ENCODE measurements at places on chromosomes 16 and 17.

GRCh38 chr17:22516861-22517636, 824.7 kb downstream of the KCNJ18 start:
- DNase-seq: no peak

GRCh38 chr16:55171241-55171640, 152.8 kb upstream of the IRX6 start:
- no peak for DNase-seq

DNA sequence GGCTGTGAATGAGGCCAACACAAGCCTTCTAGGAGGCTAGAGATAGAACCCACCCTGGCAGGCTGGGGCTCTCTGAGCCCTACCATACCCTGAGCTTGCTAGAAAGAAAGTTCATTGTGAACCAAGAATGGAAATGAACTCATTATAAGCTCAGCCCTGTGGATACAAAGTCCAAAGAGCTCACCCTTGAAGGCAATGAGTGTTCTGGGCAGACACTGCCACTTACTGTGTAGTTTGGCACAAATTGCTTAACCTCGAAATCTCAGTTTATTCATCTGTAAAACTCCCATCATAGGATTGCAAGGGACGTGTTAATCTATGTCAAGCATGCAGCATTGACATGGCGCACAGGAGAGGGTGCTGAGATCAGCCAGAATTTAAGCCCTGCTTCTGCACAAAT, 5.5 kb downstream of the KDM8 start:
- no peak for DNase-seq

DNA sequence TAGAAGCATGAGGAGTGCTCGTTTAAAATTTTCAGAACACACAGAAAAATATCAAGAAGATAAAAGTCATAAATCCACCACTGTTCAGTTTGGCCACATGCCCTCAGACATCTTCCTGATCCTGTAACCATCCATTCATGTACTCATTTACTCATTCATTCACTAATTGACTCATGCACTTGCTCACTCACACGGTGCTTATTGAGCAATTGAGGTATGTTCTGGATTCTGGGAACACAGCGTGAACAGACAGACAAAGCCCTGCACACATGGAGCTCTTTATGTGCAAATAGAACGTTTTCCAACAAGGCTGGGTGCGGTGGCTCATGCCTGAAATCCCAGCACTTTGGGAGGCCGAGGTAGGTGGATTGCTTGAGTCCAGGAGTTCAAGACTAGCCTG, 10.2 kb upstream of the NATD1 start:
- DNase-seq: no peak

GRCh38 chr16:24626256-24626655, 86.9 kb downstream of the RBBP6 start:
- no peak for DNase-seq

GRCh38 chr16:1772362-1772907, at the start of gene EME2:
EME2 (plus strand) TSS chr16:1772810; CDS start chr16:1773228, 418 bp downstream.
- DNase-seq: no peak

- no peak for DNase-seq
These were observed 69.6 kb upstream of the GAS7 start for GRCh38 chr17:10268005-10268404.

GRCh38 chr17:63930951-63931575, 1.1 kb downstream of the CD79B start:
- no peak for DNase-seq

DNA sequence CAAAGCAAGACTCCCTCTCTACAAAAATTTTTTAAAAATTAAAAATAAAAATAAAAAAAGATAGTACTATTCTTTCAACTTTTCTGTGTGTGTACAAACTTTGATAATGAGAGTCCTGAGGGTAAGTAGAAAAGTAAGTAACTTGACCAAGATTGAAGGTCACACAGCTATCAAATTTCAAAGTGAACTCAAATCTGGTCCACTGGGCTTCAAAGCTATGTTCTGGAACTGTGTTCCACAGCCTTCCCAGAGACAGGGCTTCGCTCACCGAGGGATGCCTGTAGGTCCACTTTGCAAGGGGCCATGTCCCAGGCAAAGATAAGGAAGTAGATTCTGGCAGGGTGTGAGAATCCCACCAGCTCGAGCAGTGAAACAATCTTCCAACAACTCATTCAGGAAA, 56.3 kb upstream of the TNRC6A start:
- DNase-seq: no peak

DNA sequence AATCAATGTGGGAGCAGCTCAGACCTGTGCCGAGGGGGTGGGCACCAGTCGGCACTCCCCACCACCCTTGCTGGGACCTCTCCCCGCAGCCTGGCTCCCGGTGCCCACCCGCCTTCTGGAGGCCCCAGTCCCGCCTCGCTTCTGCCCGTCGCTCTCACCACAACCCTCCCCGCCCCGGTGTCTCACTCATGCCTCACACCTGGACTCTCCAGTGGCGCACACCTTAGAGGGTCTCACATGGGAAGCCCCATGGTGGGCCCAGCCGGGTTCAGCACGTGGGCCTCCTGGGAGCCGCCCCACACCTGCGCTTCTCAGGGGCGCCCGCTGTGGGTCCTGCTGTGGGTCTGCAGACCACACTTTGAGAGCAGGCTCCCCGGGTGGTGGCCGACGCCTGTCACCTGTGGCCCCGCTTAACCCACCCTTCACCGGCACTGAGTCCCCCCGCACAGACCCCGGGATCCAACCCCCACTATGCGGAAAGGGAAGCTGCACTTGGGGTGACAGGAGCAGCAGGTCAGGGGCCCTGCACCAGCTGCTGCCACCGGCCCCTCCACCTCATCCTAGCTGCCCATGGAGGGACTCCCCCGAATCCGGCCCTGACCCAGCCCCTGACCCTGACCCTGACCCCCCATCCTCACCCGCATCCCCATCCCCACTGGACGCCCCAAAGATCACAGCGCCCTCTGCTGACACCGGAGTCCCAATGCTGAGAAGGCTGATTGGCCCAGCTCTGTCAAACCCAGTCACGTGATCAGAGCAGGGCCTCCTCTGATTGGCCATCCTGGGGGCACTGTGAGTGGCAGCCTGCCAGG, 27.4 kb upstream of the SLC38A10 start:
- no peak for DNase-seq

DNA sequence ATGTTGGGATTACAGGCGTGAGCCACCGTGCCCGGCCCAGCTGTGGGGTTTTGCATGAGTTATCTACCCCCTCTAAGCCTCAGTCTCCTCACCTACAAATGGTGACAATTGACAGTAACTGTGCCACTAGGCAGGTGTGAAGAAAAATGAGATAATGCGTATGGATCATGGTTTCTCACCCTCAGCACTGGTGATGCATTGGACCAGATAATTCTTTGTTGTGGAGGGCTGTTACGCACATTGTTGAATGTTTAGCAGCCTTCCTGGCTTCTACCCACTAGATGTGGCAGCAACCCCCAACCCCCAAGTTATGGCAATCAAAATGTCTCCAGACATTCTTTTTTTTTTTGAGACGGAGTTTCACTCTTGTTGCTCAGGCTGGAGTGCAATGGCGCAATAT, 9.0 kb upstream of the HAPSTR1 start:
- no peak for DNase-seq

- peak; percentile 12 for DNase-seq
These were observed 555 bp downstream of the TTYH2 start for GRCh38 chr17:74213861-74214391.

DNA sequence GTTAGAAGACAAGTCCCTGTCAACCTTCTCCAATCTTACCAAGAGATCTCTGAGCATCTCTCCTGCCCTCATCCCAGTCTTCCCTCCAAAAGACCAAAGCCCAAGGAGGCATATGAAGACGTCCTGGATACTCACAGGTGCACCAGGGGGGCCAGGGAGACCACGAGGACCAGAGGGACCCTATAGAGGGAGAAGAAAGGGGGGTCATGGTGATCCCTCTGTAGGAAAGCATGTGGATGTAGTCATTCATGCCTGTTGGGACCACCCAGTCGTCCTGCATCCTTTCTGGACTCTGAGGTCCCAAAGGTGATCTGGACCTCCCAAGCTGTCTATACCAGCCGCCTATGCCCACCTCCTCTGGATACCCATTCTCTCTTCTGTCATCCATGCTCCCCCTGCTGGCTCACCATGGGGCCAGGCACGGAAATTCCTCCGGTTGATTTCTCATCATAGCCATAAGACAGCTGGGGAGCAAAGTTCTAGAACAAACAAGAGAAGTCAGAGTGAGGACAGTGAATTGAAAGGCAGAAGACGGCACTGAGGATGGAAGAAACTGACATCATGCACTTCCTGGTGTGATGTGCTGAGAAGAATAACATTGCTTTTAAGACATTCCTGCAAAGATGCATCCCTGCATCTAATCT, 3.3 kb downstream of the COL1A1 start:
- peak; percentile 43 for DNase-seq

GRCh38 chr17:63082273-63082861, 116.3 kb downstream of the TANC2 start:
- DNase-seq: no peak

GRCh38 chr17:65198653-65199382, 61.6 kb downstream of the RGS9 start:
- peak; percentile 34 for DNase-seq

DNA sequence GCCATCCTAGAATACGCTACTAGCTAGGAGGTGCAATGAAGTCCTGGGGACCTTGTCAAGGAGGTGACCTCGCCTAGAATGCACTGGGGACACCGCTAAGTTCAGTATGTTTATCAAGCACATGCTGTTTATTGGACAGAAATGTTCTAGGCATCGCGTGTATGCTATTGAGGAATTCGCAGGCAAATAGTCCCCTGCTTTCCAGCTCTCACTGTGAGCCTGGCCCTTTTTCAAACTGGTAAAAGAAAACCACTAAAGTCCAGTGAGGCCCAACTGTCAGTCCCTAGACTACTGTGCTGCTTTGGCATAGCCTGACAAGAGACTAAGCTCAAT, 1.2 kb upstream of the FAM222B start:
- DNase-seq: no peak

All from NCI-H524 treated with DMSO at 0.1 percent for 48 hours (cell line).